ENCODE measurements at places on chromosomes 11 and 22.

GRCh38 chr22:21929253-21929652 lies 23.4 kb downstream of the PPM1F start:
- no peak for DNase-seq

DNA sequence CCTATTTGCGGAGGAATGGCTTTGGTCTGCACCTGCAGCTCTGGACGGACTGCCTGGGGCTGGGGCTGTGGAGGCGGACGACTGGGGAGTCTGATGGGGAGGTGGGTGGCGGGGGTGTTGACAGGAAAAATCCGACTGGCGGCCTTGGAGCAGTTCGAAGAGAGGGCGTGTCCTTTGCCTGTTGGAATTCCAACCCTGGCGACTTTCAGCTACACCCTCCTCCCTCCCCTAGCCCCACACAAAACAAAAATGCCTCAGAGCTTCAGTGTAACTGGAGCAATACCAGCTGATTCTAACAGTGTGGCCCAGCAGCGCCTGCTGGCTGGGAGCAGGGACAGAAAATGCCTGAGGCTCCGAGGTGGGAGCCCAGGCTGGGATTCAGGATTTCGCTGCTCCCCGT lies 85.4 kb downstream of the ATXN10 start:
- DNase-seq = no peak

- no peak for DNase-seq
These were observed 117.0 kb downstream of the ZNF280B start for GRCh38 chr22:22391543-22391942.

- DNase-seq = no peak
These were observed 11.4 kb downstream of the ETS1 start for GRCh38 chr11:128575961-128576350.

DNA sequence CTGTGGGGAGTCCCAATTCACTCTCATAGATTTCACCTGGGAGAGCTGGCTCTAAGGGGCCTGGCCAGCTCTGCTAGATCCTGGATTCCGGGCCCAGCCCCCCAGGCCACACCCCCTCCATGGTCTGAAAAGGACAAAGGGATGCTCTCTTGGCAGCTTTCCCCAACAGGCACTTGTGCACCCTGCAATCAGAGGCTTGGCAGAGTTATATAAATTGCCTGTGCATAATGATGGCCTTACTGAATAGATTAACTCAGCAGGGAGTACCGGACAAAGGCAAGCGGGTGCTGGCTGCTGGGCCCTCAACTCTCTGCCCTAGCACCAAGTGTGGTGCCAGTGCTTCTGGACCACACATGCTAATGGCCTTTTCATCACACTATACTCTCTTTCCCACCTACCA lies 461.6 kb downstream of the BUD13 start:
- DNase-seq = no peak

DNA sequence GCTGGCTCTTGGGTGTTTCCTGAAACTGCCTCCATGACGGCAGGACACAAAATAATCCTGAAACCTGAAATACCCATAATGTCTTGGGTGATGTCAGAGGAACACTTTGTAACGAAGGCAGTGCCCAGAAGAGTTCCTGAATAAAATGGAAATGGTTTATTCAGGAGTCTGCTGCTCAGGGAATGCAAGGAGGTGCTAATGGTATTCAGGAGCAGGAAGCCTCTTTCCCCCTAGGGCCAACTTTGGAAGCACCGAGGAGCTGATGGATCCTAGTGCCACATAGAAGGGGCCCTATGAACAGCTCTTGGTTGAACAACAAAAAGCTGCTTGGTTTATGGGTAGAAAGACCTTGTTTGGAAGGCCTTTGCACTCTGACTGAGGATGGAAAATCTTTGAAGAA lies 15.5 kb downstream of the TREH start:
- no peak for DNase-seq

GRCh38 chr11:121231576-121232278 lies 60.8 kb upstream of the SC5D start:
- no peak for DNase-seq

DNA sequence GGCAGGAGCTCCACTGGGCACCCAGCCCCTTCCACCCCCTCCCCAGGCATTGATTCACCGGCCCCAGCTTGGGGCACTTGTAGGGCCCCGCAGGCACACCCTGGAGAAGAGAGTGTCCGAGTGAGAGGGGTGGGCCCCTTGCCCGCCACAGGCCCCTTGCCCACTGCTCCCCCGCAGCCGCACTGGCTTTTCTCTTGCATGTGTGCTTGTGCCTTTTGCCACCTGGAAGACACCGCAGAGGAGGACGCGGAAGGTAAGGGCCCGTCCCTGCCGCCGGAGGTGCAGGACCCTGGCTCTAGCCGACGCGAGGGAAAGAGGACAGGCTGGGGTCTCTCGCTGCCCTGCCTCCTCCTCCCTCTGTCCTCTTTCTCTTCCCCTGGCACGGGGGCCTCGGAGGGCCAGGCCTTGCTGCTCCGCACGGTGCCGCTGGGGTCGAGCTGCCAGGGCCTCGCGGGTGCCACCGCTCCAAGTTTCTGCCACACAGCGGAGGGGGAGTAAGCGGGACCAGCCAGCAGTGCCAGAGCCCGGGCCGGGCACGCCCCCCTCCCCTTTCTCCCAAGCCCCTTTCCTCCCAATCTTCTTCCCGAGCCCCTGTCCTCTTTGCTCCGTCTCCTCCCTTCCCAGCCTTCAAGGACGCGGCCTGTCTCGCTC lies 9.5 kb downstream of the TNNT3 start:
- DNase-seq = no peak

GRCh38 chr11:114794048-114794684 lies 115.8 kb downstream of the NXPE2 start:
- no peak for DNase-seq

DNA sequence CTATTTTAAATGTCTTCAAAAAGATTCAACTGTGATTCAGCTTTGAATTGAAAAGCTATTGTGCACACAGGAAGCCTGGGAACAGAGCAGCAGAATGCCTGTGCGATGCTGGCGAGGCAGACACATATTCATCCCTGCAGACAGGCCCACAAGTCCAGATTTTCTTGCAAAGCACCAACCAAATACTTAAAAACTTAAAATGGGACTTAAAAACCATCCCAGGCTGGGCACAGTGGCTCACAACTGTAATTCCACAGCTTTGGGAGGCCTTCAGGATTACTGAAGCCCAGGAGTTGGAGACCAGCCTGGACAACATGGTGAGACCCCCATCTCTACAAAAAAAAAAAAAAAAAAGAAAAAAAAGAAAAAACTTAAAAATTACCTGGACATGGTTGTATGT lies 122.6 kb upstream of the SERPIND1 start:
- no peak for DNase-seq

GRCh38 chr11:3002871-3003270 lies 10.7 kb upstream of the NAP1L4 start:
- no peak for DNase-seq

- no peak for DNase-seq
These were observed 71.7 kb upstream of the DRD2 start for GRCh38 chr11:113546757-113547507.

DNA sequence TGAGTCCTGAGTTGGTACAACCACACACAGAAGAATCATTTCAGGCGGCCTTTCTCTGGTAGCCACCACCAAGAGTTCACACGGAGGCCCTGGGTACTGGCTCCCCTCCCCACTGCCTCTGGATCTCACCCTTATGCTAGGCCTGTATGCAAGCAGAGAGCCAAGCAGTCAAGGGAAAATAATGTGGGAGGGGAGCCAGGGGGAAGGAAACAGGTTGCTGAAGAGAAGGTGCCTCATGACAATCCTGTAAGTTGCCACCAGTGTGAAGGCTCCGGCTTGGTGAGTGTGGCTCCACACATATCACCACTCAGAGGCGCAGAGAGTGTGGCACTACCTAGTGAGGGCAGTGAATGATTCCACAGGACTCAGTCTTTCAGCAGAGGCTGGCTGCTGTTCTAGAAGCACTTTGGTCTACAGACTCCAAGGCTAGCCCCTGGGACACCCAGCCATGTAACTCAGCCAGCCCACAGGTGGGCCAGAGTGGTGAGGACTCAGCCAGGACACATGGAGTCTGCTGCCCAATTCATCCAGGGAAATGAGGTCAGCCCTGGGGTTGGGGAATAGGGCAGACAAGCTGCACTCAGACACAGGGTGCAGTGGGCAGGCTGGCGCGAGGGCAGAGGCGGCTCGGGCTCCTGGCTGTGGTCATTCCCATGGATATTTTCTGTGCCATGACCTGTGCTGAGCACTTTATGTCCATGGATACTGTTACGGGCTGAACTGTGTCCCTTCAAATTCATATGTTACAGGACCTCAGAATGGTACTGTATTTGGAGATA lies 49.0 kb upstream of the SERPIND1 start:
- no peak for DNase-seq

All from stimulated activated CD4-positive, alpha-beta T cell treated with anti-CD3 and anti-CD28 coated beads, Interleukin-12 subunit alpha, Interleukin-12 subunit beta, amount 100 ng/mL, for 48 hours (primary cell).